CD8-positive, alpha-beta memory T cell (primary cell): ENCODE measurements at places on chromosomes 12 and 14. TPM values are rescaled to one million over a fixed set of nuclear protein-coding genes. Genes with fewer than 3 reads are reported as not detected.

The MYH6 gene
- total RNA-seq, result 0.09 TPM

The KRT74 gene
- total RNA-seq, result not detected

The TAS2R20 gene
- total RNA-seq, result 0.46 TPM

The SYCP3 gene
- 0.22 TPM for total RNA-seq

The GLIPR1L1 gene
- total RNA-seq, result not detected

The PPP4R4 gene
- 1.8 TPM for total RNA-seq

The LAG3 gene
- total RNA-seq, result 236 TPM

GRCh38 chr12:127121494-127122084, 1145.4 kb upstream of the TMEM132C start:
- DNase-seq, result no peak
- H3K4me1 ChIP-seq, result no peaks in the 10 kb centered on the region
- H3K4me3 ChIP-seq, result no peak overlapping the region
- H3K27ac ChIP-seq, result no peak overlapping the region
- no peaks in the 10 kb centered on the region for H3K27me3 ChIP-seq

DNA sequence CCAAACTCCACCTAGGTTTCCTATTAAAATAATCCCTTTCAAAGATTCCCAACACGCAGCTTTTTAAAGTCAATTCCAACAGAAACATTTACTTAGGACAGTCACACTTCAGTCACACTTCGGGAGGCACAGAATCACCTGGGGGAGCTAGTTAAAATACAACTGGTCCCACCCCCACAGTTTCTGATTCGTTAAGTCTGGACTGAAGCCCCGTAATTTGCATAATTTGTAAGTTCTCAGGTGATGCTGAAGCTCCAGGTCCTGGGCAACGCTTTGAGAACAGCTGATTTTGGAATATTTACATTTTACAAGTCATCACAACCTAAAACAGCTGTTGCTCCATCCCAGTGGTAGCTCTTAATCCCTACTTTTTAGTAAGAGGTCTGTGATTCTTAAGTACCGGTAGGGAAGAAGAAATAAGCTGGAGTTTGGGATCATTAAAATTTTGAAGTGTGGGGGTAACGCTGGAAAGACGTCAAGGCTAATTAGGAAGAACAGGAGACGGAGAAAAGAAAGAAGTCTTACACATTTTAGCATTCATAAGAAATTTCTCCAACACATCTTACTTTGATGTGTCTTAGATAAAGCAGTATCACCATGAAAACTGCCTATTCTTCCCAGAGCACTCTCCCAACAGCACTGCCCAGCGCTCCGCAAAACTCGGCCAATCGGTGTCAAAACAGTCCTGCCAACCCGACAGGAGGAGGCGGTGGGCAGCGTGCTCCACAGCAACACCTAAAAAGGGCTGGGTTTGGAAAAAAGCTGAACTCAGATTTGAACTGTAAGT, 1.1 kb downstream of the IPO8 start:
- H3K36me3 ChIP-seq, result no peaks in the 10 kb centered on the region
- peaks cover 21% of the 10 kb centered on the region for H3K4me1 ChIP-seq

DNA sequence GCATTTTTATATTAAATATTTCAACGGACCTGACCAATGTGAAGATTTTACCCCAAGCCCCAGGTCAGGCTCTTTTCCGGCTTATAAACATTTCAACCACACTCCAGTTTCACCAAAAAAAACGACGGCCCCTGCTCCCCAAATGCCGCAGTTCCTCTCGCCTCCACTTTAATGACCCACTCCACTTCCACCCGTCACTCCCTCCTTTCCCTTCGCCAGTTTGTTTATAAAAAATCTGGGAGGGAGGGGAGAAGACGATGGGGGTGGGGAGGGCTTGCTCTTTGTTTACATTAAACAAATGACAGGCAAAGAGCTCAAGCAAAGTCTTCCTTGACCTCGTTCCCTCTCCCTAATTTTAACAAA, 5.4 kb downstream of the SIX6 start:
- no peaks in the 10 kb centered on the region for H3K36me3 ChIP-seq
- no peaks in the 10 kb centered on the region for H3K4me1 ChIP-seq
- H3K27ac ChIP-seq, result no peak overlapping the region
- peaks cover 54% of the 10 kb centered on the region for H3K27me3 ChIP-seq
- DNase-seq, result no peak

DNA sequence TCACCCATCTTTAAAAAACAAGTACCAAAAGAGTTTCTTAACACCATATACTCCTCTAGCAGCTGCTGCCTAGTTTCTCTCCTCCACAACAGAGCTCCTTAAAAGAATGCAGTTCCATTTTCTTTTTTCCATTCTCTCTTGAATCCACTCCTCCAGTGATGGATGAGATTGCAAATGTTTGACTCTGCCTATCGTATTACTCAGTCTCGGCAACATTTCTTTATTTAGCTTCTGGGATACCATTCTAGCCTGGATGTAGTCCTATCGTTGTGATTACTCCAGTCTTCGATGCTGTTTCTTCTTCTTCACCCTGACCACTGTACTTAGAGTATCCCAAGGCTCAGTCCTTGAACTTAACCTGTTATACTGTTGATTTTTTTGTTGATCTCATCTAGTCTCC, 30.8 kb downstream of the CAND1 start:
- no peak overlapping the region for H3K4me3 ChIP-seq
- H3K27me3 ChIP-seq, result no peaks in the 10 kb centered on the region
- H3K27ac ChIP-seq, result no peak overlapping the region
- H3K4me1 ChIP-seq, result no peaks in the 10 kb centered on the region
- no peak for DNase-seq
- H3K36me3 ChIP-seq, result peaks cover 30% of the 10 kb centered on the region

DNA sequence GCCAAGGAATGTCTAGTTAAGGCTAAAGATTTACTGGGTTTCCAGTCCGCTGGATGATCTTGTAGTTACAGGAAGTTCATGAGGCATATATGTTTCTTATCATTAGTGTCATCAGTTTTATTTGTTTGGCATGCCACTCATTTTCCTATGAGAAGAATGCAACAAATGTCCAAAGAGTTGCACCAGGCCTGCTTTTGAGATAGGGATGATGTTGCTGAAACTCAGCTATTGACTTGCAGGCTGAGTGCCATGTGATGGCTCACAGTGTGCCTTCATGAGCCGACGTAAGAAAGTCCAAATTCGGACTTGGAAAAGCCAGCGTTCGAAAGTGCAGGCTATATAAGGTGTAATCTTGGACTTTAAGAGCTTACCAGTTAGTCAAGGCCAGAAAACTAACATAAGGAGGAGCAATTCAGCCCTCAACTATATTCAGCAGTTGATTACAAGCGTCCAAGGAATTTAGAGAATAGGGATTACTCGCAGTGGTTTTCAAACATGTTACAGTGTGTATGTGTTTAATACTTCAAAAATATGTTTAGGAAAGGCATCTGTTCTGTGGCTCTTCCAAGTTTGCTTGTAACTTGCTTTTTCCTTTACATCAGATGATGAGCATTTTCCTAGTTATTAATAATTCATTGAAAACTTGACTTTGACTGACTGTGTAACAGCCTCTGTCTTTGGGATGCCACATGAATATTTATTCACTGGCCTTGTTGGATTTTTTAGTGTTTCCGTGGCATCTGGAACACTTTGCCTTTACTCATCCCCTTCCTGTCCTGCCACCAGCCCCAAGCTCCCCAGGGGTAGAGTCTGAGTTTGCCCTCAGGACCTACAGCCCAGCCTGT, 101.3 kb downstream of the LGMN start:
- H3K4me1 ChIP-seq, result peaks cover 64% of the 10 kb centered on the region
- H3K4me3 ChIP-seq, result peak overlapping the region; percentile 17
- H3K27ac ChIP-seq, result no peak overlapping the region
- DNase-seq, result no peak
- H3K36me3 ChIP-seq, result no peaks in the 10 kb centered on the region
- H3K27me3 ChIP-seq, result no peaks in the 10 kb centered on the region

DNA sequence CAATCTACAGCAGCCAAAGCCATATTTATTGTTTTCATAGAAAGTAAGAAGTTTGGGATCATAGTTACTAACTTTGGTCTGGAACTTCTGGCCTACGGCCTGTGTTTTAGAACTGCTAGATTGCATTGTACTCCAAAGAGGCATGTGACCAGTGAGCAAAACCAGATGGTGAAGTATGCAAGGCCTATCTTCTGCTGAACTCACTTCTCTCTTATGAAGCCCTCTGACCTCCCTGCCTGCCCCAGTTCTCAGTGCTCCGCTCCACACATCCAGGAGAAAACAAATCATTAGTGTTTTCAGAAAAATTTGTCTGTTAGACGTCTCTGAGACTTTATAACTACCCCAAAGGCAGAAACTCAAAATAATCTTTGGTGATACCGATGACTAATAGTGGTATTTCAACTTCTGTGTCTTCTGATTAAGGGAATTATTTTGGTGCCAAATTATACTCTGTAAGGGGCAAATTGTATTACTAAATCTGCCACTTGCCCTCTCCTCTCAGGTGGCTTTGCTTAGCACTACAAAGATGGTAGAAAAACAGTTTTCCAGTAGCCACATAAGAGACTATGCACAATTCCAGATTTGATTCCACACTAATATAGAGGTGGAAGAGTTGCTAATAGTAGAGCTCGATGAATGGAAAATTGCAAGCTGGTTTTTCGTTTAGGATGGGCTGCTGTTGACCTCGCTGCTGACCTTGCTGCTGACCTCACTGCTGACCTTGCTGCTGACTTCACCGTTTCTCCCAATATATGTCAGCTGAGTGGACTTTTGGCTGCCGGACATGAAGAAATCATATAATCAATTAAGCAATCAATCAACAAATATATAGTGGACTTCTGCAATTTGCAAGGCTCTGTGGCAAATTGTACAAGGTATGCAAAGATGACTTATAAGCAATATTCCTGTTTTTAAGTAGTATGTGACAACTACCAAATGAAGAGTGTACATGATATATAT, 147.5 kb downstream of the KITLG start:
- DNase-seq, result no peak
- H3K27me3 ChIP-seq, result no peaks in the 10 kb centered on the region
- no peak overlapping the region for H3K4me3 ChIP-seq

- H3K36me3 ChIP-seq, result peaks cover 4% of the 10 kb centered on the region
- peaks cover 32% of the 10 kb centered on the region for H3K4me1 ChIP-seq
- H3K27me3 ChIP-seq, result no peaks in the 10 kb centered on the region
- no peak overlapping the region for H3K4me3 ChIP-seq
These were observed 61.1 kb downstream of the WDR20 start for GRCh38 chr14:102200690-102201352.

- DNase-seq, result no peak
- H3K4me1 ChIP-seq, result peaks cover 16% of the 10 kb centered on the region
- peak overlapping the region; percentile 63 for H3K4me3 ChIP-seq
- H3K36me3 ChIP-seq, result no peaks in the 10 kb centered on the region
- H3K27ac ChIP-seq, result no peak overlapping the region
These were observed 145.6 kb upstream of the NCOR2 start for GRCh38 chr12:124713041-124713435.

GRCh38 chr14:41295734-41296133, 310.9 kb upstream of the LRFN5 start:
- no peaks in the 10 kb centered on the region for H3K27me3 ChIP-seq
- no peaks in the 10 kb centered on the region for H3K4me1 ChIP-seq

- no peaks in the 10 kb centered on the region for H3K27me3 ChIP-seq
- H3K4me1 ChIP-seq, result no peaks in the 10 kb centered on the region
- no peak for DNase-seq
- no peak overlapping the region for H3K4me3 ChIP-seq
- H3K36me3 ChIP-seq, result no peaks in the 10 kb centered on the region
These were observed 3.3 kb downstream of the LRIG3 start for GRCh38 chr12:58916921-58917511.

DNA sequence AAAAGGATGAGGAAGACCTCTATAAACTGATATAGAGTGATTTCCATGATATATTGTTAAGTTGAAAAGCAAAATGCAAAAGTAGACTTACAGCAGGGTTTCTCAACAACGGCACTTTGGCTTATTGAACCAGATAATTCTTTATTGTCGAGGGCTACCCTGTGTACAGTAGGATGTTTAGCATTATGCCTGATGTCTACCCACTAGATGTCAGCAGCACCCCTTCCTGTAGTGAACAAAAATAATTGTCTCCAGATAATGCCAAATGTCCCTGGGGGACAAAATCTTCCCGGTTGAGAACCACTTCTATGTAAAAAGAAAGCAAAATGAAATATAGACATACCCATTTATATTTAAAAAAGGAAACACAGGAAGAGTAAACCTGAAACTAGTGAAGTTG, 32.4 kb downstream of the ABCD2 start:
- H3K4me1 ChIP-seq, result no peaks in the 10 kb centered on the region
- H3K27ac ChIP-seq, result no peak overlapping the region
- H3K27me3 ChIP-seq, result no peaks in the 10 kb centered on the region
- peak; percentile 50 for DNase-seq

DNA sequence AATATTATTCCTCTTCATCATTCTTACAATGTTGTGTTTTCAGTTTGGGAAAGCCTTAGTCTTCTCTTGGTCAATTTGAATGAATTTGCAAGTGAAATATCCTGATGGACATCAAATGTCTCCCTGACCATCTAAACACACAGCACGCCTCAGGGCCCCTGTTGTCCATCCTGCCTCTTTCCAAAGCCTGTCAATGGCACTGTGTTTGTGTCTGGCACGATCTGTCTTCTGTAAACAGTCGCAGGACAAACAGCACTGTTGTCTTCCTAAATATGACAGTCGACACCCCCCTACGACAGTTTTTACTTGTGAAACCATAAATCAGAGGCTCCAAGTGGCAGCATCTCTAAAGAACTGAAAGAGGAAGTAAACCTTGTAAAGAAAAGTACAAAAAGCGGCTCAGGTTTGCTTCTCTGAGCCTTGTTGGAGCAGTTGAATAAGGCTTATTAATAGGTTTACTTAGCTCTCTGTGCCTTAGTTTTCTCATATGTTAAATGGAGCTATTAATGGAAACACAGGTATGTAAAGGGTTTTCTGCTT, 285.8 kb downstream of the NRXN3 start:
- no peaks in the 10 kb centered on the region for H3K4me1 ChIP-seq
- no peaks in the 10 kb centered on the region for H3K27me3 ChIP-seq
- no peak overlapping the region for H3K27ac ChIP-seq
- no peak overlapping the region for H3K4me3 ChIP-seq
